Right lung (tissue), 10 donors: ENCODE measurements at places on chromosomes 7 and 10. TPM values are rescaled to one million over a fixed set of nuclear protein-coding genes. Genes with fewer than 3 reads are reported as not detected.

The C7orf57 gene
- 2.6 TPM for polyA plus RNA-seq

DNA sequence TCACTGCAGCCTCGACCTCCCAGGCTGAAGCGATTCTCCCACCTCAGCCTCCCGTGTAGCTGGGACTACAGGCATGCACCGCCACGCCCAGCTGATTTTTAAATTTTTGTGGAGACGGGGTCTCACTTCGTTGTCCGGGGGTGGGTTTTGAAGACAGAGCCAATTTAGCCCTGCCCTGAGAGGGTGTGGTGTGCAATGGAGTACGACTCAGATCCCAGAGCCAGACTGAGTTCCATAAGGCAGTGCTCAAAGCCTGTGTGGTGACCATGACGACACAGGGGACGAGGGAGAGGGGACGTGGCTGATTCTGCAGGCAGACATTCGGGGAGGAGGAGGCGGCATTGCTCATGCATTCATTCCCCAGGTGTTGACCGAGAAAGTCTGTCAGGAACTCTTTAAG is 72.1 kb downstream of the ZMIZ1 start:
- DNase-seq: no peak

GRCh38 chr7:137091396-137091795 is 222.9 kb downstream of the CHRM2 start:
- no peak for DNase-seq

DNA sequence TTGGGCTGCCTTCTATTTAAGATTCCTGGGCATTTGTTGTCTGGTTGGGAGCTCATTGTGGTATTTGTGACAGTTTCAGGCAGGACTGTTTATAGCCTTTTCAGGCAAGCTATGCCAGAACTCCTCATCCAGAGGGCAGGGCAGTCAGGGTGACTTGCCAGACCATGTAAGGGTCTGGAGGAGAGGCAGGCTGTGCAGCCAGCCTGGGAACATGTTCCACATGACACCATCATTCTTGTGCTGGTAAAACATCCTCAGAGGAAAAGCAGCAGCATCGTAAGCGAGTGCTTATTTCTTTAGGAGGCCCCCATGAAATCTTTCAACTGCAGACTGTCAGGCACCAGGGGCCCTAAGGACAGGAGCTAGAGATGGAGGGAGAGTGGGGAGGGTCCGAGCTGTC is 44.0 kb upstream of the SORBS1 start:
- DNase-seq: no peak

DNA sequence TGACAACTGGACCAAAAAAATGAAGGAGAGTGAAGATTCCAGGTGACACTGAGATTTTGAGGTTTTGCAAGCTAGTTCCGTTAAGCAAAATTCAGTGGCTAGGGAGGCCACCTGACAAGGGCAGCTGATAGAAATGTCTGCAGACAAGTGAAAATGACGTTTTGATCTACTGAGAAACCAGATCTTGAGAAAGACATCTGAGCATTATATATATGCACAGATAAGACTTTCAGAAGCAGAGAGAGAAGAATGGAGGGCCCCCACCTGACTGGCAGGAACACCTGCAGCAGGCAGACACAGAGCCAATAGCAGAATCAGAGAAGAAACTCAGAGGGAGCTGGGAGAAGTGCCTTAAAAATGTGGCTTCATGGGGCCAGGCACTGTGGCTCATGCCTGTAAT is 76.1 kb upstream of the LRGUK start:
- DNase-seq: no peak
